CD4-positive, alpha-beta T cell treated with Interleukin-6 at 100 ng/mL for 8 hours (primary cell): ENCODE measurements at places on chromosomes 1 and 21.

GRCh38 chr1:171110621-171111326 is 20.1 kb downstream of the FMO3 start:
- no peak for DNase-seq

GRCh38 chr1:72394457-72394856 is 112.1 kb upstream of the NEGR1 start:
- DNase-seq: no peak

DNA sequence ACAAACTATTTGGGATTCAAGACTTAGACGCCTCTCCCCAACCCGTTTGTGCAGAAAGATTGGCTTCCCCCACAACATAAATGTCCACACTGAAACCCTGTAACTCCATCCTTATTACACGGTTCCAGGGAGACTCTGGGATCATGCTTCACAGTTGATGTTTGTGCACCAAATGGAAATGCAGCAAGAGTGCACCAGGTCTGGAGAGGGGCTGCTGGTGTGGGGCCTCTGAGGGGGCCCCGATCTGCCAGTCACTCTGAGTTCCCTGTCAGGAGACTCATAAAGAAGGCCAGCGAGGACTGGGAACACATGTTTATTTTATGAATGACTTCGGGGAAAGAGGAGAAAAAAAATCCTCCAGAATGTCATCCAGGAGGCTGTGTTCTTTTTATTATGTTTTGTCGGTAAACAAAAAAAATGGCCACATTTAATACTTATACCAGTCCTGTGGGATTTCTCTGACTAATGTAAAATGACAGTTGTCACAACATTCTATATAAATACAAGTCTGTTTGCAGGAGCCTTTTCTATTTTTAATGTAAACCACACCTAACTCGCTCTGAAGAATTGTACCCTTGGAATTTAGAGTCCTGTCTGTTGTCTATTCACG is 439.1 kb upstream of the VAMP3 start:
- no peak for DNase-seq

- no peak for DNase-seq
Observed at GRCh38 chr1:90726986-90727480, 9.9 kb upstream of the BARHL2 start.

GRCh38 chr1:161427733-161428516 is 60.2 kb upstream of the CFAP126 start:
- no peak for DNase-seq

DNA sequence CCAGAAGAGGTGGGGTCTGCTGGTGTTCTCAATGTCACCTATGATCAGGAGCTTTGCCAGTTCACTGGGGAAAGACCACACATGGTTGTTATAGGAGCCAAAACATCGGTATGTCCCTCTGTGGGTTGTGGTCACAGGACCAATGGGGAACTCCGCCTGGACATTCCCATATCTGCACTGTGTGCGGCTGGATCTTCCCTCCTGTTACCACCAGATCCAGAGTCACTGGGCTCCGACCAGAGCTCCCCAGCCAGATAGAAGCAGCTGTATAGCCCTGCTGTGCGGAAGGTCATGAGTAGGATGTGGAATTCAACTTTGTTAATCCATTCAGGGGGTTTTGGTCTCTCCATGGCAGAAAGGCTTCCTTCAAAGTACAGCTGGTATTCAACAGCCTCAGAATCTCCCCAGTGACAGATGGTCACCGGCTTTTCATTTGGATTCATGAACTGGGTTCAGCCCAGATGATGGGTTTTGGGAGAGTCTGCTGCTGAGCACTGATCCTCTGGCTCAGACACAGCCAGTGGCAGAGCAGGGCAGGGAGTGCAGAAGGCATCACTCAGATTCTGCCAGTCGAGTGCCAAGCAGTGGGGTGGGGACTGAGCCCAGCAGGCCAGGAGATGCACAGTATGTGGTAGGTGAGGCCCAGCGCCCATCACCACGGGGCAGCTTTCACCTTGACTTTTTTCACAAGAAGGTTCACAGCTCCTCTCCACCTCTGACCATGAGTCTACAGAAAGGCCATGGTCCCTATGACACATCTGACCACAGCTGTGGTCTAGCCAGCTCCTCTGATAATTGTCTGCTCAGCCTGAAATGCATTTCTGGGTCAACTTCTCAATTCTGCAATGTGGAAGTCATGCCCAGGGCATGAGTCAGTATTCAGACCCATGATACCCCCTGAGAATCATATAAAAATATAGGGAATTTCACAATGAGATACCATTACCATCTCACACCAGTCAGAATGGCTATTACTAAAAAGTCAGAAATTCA is 2.9 kb upstream of the SHCBP1L start:
- DNase-seq: no peak

- no peak for DNase-seq
Observed at GRCh38 chr1:242524571-242525359, at the start of gene PLD5. PLD5 (minus strand) TSS chr1:242524697.

DNA sequence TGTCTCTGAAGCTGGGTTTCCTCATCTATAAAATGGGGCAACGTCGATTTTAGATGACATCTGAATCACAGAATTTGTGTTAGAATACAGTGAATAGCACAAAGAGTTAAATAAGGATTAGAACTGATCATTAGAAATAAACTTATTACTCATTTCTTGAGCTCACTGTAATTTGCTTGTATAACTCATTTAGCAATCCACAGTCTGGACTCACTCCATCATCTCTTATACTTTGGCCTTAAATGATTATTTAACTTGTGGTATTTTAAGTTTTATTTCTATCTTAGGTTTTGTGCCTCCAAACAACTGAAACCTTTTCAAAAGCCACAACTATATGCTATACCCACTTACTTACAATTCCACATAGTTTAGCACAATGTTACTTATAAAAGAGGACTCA is 128.0 kb downstream of the CDC42BPA start:
- no peak for DNase-seq

- DNase-seq: no peak
Observed at GRCh38 chr1:106998431-106999002, 58.0 kb upstream of the PRMT6 start.

GRCh38 chr1:164443166-164443565 is 115.8 kb upstream of the PBX1 start:
- DNase-seq: no peak

DNA sequence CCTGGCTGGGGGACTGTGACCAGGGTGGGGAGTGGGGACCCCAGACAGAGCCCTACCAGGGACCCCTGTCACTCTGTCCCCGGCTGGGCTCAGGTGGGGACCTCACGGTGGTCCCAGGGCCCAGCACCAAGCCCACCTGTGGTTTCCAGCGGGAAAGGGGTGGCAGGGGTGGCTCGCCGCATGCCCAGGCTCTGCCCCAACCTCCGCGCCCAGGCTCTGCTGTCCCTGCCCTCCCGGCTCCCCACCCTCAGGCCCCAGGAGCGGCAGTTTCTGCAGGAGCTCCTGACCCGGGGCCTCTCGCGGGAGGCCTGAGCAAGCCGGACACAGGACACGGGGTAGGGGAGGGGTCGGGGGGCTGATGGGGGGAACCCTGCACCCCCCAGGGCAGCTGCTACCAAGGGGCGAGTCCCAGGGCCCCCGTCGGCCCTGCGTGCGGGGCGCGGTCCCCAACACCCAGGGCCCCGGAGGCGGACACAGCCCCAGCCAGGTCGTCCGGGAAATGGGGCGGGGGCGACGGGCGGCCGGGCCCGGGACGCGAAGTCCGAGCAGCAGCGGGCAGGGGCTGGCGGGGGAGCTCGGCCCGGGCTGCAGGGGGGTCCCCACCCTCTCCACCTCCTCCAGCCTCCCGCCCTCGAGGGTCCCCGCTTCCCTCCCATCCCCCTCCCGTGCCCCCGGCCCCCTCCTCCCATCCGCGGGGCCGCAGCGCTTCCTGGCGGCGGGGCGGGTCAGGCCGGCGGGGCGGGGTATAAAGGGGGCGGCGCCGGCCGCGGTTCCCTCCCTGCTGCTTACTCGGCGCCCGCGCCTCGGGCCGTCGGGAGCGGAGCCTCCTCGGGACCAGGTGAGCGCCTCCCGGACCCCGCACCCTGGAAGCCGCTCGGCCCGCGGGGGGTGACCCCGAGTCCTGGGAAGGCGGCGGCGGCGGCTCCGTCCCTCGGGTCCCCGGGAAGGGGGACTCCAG is at the start of gene COL6A2:
Gene COL6A2, plus strand, starts transcription at position 777 of the 958 bp plus-strand sequence.
- peak; percentile 34 for DNase-seq

DNA sequence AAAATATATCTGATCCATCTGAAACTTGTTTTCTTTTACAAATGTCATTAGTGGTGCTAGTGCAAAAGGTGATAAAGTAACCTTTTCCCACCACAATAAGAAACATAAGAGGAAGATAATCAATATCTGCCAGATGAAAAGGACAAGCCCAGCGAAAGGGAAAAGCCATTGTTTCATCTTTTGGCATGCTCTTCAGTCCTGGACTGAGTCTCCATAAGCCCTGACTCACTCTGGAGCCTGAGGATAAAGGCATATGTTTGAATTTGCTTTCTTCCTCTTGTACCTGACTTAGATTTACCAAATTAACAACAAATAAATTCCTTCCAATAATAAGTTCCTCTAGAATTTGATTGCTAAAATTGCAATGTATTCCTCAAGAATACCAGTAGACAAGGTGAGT is 13.6 kb downstream of the DNAJC11 start:
- DNase-seq: no peak

GRCh38 chr1:162025541-162025940 is 1.9 kb upstream of the OLFML2B start:
- no peak for DNase-seq

GRCh38 chr1:77832901-77833300 is 53.5 kb downstream of the MIGA1 start:
- no peak for DNase-seq

GRCh38 chr1:113984710-113985109 is 5.4 kb downstream of the OLFML3 start:
- no peak for DNase-seq

- DNase-seq: no peak
Observed at GRCh38 chr1:80417671-80418070, 1383.1 kb upstream of the ADGRL2 start.

DNA sequence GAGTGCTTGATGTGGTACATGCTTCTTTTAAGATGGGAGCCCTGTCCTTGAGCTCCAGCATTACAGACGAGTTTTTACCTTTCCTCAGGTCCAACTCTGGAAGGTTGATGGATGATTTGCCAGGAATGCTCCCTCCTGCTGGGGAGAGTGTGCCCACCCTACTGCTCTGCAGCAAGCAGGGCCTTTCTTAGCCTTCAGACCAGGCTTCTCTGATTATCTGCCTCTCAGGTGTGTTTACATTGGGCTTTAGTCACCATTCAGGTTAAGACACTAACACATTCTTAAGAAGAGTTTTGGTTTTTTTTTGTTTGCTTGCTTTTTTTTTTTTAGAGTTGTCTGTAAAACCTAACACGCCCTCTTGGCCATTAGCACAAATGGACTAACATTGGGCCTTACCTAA is 301.8 kb downstream of the KCNT2 start:
- no peak for DNase-seq

DNA sequence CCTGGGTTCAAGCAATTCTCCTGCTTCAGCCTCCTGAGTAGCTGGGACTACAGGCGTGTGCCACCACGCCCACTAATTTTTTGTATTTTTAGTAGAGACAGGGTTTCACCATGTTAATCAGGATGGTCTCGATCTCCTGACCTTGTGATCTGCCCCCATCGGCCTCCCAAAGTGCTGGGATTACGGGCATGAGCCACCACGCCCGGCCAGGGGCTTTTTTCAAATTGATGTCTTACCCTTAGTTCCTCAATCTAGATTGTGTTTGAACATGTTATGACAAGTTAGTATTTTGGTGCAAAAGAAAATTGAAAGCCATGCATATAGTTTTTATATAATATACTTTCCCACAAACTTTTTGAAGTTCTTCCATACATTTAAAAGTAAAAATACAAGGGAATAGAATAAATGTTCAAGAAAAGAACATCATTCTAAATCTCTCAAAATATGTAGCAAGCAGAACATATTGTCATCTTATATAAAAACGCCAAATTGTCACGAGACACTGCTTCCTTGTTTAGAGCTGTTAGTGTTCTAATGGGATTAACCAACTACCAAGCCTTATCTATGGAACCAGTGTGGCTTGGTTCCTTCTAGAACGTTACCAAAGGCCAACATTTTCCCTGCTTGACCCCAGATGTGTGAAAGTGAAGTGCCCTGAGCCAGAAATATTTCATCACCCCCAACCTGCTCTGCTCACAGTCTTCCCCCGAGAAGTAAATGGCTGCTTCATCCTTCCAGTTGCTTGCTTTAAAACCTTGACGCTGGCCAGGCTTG is 9.5 kb upstream of the PLEKHM2 start:
- no peak for DNase-seq

DNA sequence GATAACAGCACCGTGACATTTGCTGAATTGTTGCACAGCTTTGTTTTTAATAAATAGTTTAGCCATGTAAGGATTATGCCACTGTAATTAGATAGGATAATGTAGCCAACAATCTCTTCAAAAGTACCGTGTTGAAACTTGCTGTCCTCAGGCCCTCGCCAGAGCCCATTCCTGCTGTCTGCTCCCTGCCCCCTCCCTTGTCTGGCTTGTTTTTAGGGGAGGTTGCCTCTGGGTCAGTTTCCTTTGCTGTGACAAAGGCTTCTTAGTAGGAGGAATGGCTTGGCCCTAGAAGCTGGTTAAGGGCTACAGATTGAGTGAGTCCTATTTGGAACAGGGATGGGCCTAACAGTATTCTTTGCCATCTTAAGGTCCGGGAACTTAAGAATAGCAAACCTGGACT is 107.9 kb downstream of the LMO4 start:
- no peak for DNase-seq

- no peak for DNase-seq
Observed at GRCh38 chr1:180796897-180797640, 115.6 kb upstream of the KIAA1614 start.

DNA sequence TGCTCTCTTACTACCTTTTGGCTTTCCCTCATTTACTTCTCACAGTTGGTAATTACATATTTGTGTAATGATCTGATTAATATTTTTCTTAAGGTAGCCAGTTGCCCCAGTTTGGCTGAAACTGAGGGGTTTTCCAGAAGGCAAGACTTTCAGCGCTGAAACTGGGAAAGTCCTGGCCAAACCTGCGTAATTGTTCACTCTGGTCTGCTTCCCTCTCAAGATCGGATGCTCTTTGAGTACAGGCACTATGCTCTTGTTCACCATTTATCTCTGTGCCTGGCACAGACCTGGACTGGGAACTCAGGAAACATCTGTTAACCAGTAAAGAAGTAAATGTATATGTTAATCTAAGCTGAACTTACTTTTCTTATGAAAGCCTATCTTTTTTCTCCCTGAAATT is 209.6 kb upstream of the HOOK1 start:
- DNase-seq: no peak

GRCh38 chr1:224860488-224861338 is 68.8 kb upstream of the DNAH14 start:
- DNase-seq: no peak

- no peak for DNase-seq
Observed at GRCh38 chr1:201183753-201184152, 6.9 kb upstream of the IGFN1 start.

- DNase-seq: no peak
Observed at GRCh38 chr1:218436997-218437396, 91.9 kb downstream of the TGFB2 start.

- no peak for DNase-seq
Observed at GRCh38 chr1:27958513-27958912, 1.3 kb upstream of the XKR8 start.

GRCh38 chr1:69157046-69157756 is 410.5 kb upstream of the LRRC7 start:
- DNase-seq: no peak
